ENCODE measurements at places on chromosomes 6 and 20.

GRCh38 chr6:134029495-134030455 lies 22.6 kb downstream of the SLC2A12 start:
- no peak for DNase-seq

- DNase-seq: no peak
Observed at GRCh38 chr6:12119085-12119588, 107.0 kb downstream of the HIVEP1 start.

DNA sequence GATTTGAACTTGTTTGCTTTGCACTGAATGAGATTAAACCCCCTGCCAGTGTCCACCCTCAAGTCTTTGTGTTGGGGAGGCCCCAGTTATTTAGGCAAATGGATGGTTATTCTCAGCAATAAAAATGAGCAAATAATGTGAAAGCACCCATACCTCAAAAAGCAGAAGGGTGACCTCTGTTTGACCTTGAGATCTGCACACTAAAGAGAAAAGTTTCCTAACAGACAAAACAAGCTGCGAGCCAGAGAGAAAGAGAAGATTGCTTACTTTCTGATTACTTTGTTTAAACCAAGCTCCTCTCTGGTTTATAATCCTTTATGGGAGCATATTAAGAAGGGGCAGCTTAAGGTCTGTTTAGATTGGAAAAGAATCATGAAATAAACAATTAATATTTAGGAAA lies 30.4 kb upstream of the TRERF1 start:
- no peak for DNase-seq

DNA sequence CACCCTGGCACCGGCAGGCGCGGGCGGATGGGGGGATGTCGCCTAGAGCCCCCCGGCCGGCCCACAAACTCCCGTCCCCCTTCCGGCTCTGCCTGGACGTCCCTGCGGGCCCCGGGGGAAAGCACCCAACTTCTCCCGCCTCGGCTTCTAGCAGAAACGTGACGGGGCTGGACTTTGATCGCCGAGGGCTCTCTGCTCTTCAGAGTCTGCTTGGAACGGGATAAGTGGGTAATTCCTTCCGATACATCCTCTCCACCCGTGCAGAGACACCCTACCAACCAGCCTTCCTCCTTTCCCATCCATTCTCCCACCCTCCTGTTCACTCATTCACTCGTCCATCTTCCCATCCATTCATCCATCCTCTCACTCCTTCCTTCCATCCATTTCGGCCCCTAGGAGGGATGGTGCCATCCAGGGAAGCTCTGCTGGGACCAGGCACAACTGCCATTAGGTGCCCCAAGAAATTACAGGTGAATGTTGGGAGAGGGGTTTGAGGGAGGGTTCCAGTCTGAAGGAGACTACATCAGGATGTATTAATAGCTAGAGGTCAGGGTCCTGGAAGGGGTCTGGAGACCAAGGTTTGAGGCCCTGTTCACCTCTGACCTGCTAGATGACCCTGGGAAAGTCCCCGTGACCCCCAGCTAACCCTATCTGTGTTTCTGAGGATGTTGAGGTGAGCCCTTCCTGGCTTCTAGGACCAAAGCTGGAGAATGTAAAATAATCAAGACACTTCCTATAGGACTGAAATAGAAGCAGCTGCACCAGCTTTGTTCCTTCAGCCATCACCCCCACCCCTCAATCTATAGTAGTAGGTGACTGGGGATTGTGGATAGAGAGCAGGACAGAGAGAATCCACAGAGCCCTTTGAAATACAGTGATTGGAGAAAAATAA lies 538 bp downstream of the TTLL9 start:
- DNase-seq: no peak

GRCh38 chr6:160428069-160428430 lies 79.9 kb downstream of the SLC22A3 start:
- no peak for DNase-seq

DNA sequence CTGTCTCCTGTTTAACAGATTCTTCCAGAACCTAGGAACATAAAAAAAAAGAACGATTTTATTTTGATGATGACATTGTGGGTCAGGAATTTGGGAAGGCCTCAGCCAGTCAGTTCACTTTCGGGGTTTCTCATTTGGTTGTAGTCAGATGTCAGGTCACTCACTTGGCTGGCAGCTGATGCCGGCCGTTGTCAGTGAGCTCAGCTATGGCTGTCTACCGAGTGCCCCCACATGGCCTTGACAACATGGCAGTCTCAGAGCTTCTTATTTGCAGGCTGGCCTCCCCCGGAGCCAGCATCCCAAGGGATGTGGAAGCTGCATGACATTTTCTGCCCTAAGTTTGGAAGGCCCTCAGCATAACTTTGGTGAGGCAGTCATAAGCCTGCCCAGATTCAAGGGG lies 11.5 kb downstream of the RNF217 start:
- DNase-seq: no peak

- no peak for DNase-seq
Observed at GRCh38 chr6:144378437-144378836, 93.3 kb downstream of the UTRN start.
